ENCODE measurements at places on chromosomes 2 and 18.
A peak's percentile ranks its signal among the peaks of the same experiment; 100 is the strongest.

GRCh38 chr2:72205504-72205881 is 57.8 kb upstream of the CYP26B1 start:
- DNase-seq = no peak

DNA sequence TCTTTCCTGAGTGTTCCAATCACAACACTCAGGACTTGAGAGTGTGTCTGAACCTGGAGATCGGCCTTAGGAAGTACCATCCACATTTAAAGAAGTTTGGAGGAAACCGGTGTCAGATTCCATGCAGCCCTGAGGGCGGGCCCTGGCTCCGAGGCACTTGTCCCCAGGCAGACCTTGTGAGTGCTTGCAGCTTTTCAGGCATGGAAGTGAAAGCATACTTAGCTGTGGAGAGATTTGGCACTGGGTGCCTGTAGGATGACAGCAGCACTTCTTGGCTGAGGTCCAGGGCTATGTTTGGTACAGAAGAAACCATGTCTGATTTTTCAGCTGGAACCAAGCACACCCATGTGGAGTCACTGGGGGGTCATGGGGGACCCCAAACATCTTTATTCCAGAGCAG is 230.8 kb downstream of the SEPTIN10 start:
- DNase-seq = peak; percentile 82

GRCh38 chr18:2709316-2709715 is 53.8 kb downstream of the SMCHD1 start:
- DNase-seq = no peak

GRCh38 chr18:24482821-24483220 is 22.4 kb downstream of the HRH4 start:
- DNase-seq = no peak

- DNase-seq = no peak
Observed at GRCh38 chr2:231909631-231910030, 16.6 kb downstream of the NPPC start.

- no peak for DNase-seq
Observed at GRCh38 chr2:179470992-179471391, 206.4 kb upstream of the SESTD1 start.

- no peak for DNase-seq
Observed at GRCh38 chr2:7719876-7720275, 802.7 kb downstream of the RNF144A start.

- no peak for DNase-seq
Observed at GRCh38 chr2:218125626-218126080, at the start of gene CXCR2. TSS of gene CXCR2 (plus strand) at chr2:218126028. CDS start at chr2:218134802, 8,774 bp downstream.

DNA sequence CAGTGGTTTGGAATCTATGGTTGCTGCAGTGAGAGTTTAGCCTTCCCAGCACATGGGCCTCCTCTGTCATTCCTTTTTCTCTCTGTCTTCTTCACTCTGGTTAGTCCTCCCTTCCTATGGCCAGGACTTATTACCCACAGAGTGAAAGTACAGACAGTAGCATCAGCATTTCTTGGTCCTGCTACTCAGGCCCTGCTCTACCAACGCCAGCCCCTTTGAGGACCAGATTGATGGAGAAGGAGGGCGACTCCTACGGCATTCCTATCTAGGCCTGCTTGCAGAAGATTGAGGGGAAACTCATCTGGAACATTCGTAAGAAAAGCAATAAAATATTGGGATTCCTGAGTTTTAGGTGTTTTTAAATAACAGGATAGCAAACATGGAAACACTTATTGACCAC is 43.5 kb downstream of the BMP10 start:
- no peak for DNase-seq

DNA sequence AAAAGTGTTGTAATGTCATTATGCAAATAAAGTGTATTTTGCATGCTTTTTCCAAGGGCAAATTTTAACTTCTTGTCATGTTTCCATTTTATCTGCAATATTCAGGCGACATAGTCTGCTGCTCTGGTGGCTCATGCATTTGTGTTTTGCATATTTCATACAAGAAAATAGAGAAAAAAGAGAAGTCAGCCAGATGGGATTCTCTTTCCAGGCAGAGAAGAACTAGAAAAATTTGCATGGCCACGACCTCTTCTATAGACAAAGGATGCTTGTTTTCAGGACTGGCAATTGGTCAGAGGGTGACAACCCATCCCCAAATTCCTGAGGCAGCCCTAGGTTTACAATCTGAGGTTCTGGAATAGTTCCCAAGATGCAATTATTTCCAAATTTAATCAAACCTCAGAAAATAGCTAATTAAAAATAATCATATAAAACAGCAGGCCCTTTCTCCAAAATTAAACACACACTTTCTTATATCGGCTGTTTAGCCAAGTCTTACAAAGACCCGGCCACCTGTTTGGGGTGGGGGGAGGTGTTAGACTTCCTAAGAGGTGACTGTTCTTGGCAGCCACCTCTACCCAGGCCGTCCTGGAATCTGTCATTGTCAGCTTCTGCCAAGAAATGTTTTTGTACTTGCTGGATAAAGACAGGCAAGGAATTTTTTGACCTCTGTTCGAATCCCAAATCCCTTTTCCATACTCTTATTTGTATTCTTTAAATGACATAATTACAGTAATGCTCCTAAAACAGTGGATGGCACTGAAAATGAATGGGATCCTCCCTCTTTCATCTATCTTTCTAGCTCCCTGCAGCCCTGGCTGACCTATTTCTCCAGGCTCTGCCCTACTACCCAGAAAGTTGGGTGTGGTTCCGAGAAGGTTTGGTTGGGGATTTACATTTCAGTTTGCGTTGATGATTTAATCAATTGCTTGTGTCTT is 20.8 kb upstream of the SOS1 start:
- DNase-seq = no peak

DNA sequence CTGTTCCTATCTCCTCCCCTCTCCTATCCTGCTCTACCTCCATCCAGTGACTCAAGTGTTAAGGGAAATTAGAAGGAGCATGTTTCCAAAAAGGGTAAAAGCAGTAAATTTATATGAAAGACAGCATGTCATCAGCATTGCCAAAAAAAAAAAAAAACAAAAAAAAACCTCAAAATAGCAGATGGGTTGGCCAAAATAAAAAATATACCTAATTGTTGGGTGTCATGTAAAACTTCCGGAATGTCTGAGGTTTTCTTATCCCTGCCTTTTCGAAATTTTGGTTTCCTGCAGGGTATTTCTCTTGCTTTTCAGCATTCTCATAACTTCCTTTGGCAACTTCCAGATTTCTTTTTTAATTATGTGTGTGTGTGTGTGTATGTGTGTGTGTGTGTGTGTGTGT is 241.6 kb upstream of the FN1 start:
- no peak for DNase-seq

DNA sequence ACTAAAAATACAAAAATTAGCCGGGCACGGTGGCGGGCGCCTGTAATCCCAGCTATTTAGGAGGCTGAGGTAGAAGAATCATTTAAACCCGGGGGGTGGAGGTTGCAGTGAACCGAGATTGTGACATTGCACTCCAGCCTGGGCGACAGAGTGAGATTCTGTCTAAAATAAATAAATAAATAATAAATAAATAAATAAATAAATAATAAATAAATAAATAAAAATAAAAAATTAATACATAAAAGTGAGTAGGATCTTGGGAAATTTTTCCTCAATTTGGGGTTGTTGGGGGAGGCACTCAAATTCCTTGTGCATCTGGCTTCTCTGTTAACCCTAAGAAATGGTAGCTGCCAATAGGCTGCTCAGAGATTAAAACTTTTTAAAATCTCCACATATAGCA is 20.3 kb upstream of the FOXI3 start:
- DNase-seq = no peak

GRCh38 chr2:53654396-53654795 is 113.2 kb upstream of the CHAC2 start:
- DNase-seq = no peak

DNA sequence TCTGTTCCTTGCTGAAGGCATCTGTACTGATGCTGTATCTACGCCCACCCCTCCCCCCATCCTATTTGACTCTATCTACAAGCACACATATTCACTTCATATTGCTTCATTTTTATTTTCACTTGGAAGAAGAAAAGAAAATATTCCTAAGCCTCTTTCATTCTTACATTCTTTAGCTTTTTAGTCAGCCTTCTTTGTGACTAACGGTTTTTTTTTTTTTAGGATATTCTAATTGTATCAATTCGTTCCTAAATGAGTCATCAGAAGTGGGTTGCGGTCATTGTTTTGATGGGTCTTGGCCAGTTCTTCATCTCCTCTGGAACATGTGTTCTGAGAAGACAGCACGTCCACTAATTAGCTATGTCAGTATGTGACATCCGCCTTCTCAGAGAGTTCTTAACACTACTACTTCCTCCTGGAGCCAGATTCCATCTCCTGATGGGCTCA is 88.7 kb downstream of the MYO1B start:
- DNase-seq = no peak

DNA sequence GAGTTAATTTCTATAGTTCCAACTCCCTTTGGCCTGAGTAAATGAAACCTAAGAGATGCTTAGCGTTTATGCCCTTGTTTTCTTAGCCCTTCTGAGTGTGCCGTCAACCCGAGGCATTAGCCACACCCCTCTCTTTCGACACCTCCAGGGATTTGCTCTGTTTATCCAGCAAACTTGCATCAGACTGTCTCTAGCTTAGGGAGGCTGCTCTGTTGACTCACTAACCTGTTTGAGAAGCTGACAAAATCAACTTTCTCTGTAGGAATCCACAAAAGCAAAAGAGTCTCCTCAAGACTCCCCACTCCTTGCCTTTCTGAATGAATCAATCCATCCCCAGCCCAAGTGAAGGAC is 317.6 kb downstream of the TNS1 start:
- DNase-seq = peak; percentile 85

DNA sequence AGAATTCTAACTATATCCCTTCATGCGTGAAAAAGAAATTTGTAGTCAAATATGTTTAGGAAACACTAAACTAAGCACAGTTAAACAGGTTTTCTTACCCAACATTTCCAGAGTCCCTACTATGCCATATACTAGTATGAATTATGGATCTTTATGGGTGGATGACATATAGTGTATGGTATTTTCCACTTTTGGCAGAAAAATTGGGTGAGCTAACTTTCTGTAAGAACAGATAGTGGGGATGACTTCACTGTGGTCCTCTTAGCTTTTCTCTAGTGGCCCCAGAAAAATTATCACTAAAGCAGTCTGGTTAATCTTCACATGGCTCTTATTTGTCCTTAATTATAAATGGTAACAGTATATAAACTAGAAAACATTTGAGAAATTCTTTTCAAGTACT is 240.0 kb upstream of the GULP1 start:
- DNase-seq = no peak

DNA sequence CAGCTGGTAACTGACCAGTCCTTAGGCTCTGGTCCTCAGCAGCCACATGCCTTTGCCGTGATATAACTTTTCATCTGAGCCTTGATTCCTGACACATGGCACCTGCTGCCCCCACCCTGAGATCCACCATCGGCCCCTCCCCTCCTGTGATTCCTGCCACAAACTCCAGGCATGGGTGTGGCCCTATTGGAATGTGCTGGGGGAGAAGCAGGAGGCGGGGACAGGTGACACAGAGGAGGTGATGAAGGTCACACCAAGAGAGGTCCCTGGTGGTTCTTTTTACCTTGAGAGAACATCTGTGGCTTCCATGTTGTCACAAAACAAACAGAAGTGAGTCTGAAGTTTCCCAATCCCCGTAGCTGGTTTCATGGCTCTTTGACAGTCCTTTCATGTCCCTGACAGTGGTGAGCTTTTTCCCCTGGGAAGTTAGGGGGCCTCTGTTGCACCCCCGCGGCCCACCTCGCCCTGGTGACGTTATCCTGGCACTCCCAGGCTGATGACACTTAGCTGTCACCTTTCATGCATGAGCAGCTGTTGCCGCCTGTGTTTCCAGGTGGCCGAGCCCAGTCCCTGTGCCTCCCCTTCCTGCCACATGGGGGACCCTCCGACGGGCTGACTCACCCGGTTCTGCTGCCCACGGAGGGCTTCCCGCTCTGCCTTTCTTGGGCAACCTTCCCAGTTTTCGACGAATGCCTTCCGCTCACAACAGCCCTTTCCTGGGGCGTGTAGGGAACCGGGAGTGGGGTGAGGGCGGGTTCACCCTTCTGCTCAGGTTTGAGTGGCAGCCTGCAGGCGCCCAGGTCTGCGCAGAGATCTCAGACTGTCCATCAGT is 66.3 kb upstream of the GLI2 start:
- peak; percentile 59 for DNase-seq

DNA sequence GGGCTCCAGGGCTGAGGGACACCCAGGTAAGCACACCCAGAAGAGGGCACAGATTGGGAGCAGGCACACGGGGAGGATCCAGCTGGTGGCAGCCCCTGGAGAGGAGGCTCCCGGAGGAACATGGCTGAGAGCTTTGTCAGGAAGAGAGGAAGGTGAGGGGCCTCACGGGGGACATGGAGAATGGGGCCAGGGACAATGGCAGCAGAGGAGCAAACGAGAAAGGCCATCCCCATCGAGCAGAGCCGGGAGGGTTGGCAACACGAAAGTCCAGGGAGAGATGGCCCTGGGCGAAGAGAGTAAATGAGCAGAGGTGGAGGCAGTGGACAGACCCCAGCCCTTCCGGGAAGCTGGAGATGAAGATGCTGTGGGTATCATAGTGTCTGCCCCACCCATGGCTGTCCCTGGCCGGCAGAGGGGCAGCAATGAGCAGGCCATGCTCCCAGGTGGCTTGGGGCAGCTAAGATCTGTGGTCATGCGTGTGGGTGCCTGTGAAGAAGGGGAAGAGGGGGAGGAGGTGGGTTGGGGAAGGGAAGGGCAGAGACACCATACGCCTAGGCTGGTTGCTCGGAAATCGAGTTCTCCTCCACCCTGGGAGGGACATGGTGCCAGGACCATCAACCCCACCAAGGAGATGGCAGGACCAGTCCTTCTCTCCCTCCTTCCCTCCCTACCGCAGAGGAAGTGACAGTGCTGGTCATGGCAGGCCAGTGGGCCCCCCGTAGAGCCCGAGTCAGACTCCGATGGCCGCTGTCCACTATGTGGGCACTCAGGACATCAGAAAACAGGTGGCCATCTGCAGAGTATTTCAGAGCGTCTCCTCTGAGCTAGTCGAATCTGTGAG is 191.7 kb downstream of the NDUFA10 start:
- DNase-seq = peak; percentile 47

GRCh38 chr2:127650041-127650784 is 4.3 kb downstream of the GPR17 start:
- no peak for DNase-seq

GRCh38 chr2:84962917-84963316 is 8.0 kb upstream of the KCMF1 start:
- DNase-seq = no peak

- DNase-seq = no peak
Observed at GRCh38 chr18:80241919-80242777, 5.2 kb downstream of the PARD6G start.

- DNase-seq = no peak
Observed at GRCh38 chr18:28151434-28151833, 25.5 kb downstream of the CDH2 start.

GRCh38 chr2:207953354-207953753 is 72.0 kb downstream of the PLEKHM3 start:
- no peak for DNase-seq

- no peak for DNase-seq
Observed at GRCh38 chr18:23927821-23928746, 86.5 kb upstream of the TTC39C start.
